ENCODE measurements at places on chromosomes 13 and 19.
A peak's percentile ranks its signal among the peaks of the same experiment; 100 is the strongest.

DNA sequence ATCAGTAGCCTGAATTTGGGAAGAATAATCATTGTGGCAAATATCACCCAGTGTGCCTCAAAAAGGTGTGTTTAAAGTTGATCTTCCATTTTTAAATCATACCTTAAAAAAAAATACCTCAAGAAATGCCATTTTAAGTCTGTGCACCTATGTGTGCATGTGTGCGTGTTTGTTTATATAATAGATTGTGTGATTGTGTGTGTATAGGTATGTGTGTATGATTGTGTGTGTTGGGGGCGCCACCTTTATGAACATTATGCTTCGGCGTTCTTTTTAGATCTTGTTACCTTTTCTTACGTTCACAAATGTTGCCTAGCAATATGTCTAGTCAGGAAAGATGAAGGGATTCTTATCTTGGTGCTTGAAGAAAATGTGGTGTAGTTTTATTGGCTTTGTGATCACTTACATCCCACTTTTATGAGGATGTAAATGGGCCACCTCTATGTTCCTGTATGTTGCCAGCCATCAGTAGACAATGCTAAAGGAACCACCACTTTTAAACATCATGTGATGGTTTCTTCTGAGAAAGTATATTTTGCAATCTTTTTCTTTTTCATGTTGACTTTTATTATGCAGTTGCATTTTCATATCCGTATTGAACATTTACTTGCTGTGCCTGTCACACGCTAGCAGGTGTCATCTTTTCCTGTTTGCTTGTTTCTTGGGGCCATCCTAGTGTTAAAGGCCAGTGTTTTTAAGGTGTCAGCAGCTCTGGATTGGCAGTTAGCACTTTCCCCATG is 2.2 kb upstream of the IRS2 start:
- DNase-seq, result no peak

- no peak for DNase-seq
These were observed 432.5 kb downstream of the FGF9 start for GRCh38 chr13:22103046-22104027.

- no peak for DNase-seq
These were observed 6.8 kb downstream of the BICRA start for GRCh38 chr19:47615714-47616113.

- no peak for DNase-seq
These were observed 2.0 kb downstream of the TDRD3 start for GRCh38 chr13:60398907-60399589.

DNA sequence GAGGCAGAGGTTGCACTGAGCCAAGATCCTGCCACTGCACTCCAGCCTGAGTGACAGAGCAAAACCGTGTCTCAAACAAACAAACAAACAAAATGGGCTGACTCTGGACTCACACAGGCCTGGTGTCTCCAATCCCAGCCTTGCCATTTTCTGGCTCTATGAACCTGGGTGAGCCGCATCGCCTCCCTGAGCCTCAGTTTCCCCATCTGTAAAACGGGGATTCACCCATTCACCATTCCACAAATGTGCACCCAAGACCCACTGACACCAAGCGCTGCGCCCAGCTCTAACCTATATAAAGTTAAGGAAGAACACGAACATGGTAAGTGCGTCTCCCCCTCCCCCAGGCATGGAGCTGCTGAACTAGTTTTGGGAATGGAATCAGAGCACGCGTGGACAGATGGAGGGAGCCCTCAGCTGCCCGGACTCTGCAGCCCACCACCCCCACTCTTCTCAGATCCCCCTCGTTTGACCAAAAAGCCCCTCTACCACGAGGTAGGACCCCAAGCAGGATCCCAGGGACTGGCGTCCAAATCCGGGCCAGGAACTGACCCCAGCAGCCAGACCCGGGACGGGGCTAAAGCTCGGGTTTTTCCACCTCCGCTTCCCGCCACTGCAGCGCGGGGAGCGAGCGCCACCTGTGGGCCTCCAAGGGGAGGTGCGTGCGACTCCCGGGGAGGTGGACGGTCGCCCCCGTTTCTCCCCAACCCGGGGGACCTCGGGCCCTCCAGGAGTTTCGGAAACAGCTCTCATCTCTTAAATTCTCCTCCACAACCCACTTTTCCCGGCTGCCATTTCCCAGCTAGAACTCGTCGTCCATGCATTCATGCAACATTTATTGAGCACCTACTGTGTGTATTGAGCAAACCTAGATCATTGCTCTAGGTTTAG is 33.0 kb upstream of the ADGRE5 start:
- DNase-seq, result peak; percentile 66

- DNase-seq, result no peak
These were observed 7.0 kb downstream of the SOX21 start for GRCh38 chr13:94705081-94706030.

DNA sequence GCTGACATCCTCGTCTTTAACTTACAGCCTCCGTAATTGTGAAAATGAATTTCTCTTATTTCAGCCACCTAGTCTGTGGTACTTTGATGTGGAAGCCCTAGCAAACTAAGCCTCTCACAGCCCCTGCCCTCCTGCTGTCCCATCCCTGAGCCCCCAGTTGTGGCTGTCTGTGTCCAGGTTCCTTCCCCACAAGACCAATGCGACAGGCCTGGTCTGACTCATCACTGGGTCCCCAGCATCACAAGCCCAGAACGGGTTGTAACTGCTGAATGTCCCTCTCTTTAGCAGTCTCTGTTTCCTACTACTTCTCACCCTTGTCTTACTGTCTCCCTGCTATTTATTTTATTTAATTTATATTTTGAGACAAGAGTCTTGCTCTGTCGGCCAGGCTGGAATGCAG is 5.7 kb downstream of the POU2F2 start:
- DNase-seq, result no peak

- DNase-seq, result no peak
These were observed 201.4 kb downstream of the OXGR1 start for GRCh38 chr13:96792736-96793403.

- DNase-seq, result no peak
These were observed 20.6 kb downstream of the PPP1R37 start for GRCh38 chr19:45113628-45114027.

GRCh38 chr13:37340901-37341670 is 235.6 kb upstream of the CSNK1A1L start:
- DNase-seq, result no peak

GRCh38 chr13:20121159-20121525 is 39.7 kb downstream of the GJA3 start:
- no peak for DNase-seq

DNA sequence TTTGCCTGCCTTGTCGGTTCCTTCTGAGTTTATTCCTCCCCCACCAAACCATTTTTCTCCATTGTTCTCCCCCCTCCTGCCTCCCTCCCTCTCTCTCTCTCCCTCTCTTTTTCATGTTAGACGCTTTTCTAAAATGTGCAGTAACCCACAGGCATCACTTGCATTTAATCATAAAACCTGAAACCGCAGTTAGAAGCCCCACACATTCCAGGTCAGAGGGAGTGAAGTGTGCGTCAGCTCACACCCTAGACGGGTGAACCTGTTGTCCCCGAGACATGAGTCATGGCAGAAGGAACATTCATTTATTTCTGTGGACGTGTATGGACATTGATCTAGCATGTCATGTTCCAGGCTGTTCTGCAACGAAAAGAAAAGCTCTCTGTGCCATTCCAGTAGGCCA is 19.9 kb downstream of the ONECUT3 start:
- DNase-seq, result no peak

DNA sequence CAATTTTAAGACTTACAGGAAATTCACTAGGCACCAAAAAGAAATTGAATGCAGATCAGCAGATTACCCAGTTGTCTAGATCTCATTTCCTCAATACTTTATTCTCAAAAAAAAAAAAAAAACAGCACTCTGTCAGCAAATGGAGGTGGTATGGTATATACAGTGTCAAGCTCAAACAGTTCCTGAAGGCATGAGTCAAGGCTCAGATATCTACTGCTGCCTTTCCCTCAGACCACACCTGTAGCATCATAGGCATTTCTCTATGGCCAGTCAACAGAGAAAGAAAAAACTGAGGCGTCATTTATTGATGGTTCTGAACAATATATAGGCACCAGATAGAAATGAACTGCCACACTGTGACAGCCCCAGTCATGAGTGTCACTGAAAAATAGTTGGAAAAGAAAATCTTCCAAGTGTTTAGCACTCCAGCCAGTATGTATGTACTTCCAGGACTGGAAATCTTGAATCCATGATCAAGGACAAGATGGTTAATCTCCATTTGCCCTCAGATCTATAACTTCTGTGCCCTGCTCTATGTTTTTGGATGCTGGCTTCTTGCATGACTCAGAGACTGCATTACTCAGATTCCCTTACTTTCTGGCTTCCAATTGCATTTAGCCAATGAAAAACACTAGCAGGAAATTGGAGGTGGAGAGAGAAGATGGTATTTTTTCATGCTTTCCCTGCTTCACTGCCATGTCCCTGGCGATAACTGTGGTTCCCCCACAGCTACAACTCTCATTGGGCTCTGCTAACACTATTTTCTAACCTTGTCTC is 8.4 kb upstream of the COG3 start:
- DNase-seq, result no peak

DNA sequence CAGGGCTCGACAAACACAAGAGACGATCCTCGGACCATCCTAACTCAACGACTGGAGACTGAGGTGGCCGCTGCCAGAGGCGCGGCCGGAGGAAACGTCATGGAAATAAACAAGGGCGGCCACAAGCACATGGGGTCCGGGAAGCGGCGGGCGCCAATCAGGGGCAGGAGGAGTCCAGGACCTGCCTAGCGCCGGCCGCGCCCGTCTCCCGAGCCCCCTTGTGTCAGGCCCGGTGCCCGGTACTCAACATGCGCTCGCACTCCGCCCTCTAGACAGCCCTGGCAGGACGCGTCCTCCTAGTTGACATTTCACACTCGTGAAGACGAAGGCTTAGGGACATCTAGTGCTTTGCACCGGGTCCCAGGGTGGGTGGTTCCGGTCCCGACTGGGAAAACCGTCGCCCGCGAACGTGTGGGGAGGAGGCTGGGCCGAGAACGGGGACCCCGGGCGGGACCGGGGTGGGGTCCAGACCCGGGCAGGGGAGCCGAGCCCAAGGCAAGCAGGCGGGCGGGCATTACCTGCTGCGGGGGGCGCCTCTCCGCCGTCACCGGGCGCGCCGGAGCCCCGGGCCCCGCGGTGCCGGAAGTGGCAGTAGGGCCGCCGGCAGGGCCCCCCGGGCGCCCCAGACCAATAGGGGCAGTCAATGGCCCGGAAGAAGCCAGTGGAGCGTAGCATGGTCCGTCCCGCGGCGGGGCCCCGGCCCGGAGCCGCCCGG is 442 bp downstream of the REXO1 start:
- DNase-seq, result no peak

DNA sequence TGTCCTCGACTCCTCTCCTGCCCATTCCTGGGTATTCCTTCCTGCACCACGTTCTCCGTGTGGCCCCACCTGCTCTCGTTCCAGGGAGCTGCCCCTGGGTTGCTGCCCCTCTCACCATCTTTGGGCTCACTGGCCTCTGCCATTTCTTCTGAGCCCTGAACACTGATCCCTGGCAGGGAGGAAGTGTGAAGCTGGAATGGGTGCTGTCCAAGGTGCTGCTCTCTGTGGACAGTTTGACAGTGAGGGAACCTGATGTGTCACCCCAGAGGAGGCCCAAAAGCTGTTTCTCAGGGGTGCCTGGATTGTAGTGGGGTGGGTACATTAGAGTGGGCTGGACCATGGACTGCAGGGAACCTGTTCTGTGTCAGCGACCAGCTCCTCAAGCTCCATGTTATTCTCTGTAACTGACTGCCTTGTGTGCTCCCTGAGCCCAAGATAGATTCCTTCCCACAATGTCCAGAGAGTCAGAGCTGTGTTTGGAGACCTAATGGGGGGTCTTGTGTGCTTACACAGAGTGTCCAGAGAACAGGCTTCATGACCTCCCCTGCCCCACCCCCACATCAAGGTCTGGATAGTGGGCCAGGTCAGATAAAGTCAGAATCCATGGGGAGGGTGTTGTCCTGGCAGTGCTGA is 7.2 kb upstream of the CEACAM8 start:
- no peak for DNase-seq

DNA sequence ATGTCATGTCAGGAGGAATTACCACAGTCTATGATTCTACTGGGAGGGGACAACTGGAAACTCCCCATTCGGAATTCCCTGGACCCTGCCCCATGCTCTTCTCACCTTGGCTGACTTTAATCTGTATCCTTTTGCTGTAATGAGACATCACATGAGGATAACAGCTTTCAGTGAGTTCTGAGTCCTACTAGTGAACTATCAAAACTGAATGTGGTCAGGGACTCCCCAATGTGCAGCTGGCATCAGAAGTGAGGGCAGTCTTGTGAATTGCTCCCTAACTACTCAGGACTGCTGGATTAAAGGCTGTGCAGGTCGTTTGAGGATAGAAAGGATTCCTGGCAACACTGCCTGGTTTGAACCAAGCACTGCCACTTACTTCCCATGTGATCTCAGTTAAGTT is 15.2 kb downstream of the SIGLEC7 start:
- no peak for DNase-seq

- no peak for DNase-seq
These were observed 5.6 kb upstream of the RAB8A start for GRCh38 chr19:16106121-16106520.

- DNase-seq, result no peak
These were observed 109.2 kb downstream of the SGCG start for GRCh38 chr13:23289917-23290357.

GRCh38 chr13:99124794-99125316 is 75.8 kb upstream of the UBAC2 start:
- DNase-seq, result no peak

- DNase-seq, result peak; percentile 37
These were observed at the start of gene RGL3 for GRCh38 chr19:11418549-11419506. TSS of gene RGL3 (minus strand) at chr19:11419314. CDS start at chr19:11419278, 36 bp downstream.

GRCh38 chr19:16338470-16339360 is 14.1 kb downstream of the KLF2 start:
- no peak for DNase-seq

GRCh38 chr13:46184277-46184699 is 2.3 kb upstream of the LCP1 start:
- DNase-seq, result peak; percentile 61

DNA sequence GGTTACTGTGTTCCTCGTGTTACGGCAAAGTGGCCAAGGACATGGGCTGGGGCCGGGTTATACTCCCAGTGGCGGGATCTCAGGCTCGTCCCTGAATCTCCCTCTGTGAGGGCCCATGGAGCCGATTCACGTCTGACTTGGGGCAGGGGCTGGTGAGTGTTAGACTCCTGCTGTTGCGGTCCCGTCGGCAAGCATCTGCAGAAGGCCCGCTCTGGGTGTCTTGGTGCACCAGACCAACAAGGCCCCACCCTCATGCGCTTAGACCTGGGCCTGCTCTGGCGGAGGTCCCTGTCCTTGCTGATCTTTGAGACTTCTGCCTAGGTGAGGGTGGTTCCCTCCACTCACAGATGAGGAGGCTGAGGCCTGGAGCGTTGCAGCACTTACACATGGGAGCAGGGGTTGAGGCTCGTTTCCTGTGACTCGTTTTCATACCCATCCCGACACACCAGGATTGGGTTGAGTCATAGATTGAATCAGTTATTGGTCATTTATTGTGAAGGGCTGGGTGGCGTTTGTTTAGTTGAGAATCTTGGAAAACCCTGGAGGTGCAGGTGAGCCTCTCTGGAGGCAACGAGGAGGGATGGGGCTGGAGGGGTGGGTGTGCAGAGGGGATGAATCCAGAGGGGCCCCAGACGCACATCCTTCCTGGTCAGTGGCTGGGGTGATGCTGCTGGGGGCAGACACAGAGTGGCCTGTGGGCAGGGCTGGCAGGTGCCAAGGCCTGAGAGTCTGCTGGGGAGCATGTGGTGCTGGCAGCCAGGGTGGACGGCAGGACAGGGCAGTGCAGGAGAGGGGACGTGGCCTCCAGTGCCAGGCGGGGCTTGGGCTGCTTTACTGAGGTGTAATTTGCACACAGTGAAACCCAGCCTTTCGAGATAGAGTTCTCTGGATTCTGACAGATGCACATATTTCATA is 4.6 kb downstream of the EPN1 start:
- no peak for DNase-seq

Measured in activated B cell treated with CpG ODN at 0.5 μM for 24 hours (primary cell).